ENCODE measurements at places on chromosomes 2 and 18.

- DNase-seq = peak; percentile 89
Observed at GRCh38 chr2:69012310-69013141, 453 bp upstream of the ANTXR1 start.

DNA sequence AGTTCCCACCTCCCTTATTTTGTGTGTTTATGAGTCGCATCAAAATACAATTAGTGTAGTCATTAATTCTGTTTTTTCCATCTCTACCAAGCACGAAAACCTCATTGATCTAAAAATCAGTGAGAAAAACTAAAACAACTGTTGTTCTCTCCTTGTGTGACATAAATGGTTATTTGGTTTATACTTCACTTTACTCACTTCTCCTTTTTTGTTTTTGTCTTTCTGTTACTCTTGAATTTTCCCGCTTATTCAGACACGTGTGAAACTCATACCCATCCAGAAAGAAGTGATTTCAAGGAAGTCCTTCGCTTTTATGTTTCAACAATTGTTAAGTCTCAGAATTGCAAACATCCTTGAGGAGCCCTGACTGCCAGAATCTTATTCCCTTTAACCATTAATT, 121.6 kb downstream of the EML6 start:
- DNase-seq = no peak

DNA sequence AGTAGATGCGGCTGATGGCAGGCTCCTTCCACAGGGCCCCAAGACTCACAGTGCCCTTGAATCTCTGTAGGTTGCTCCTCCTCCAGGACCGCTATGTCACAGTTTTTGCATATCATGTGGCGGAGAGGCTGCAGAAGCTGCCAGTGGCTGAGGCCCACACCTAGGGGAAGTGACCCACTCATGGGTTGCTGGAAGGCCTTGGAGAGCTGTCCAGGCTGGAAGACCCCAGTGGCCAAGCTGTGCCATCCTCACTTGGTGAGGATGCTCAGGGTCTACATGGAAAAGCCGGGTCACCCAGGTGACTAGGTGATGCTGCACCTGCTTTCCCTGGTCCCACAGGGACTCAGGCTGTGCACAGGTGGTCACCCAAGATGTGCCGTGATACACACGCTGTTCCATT, 90.6 kb downstream of the SEPTIN10 start:
- no peak for DNase-seq

DNA sequence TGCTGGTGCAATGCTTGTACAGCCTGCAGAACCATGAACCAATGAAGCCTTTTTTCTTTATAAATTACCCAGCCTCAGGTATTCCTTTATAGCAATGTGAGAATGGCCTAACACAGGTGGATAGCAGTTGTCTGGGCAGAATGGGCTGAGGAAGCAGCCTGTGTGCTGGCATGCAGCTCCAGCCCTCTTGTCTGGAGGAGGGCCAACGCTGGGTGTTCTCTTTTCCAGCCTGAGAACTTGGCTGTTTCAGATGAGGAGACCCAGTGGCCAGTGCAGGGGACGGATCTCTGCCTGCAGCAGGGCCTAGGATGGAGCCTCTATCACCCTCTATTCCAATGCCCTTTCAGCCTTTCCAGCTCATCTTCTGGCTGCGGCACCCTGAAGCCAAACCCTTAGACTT, 58.8 kb downstream of the CTIF start:
- no peak for DNase-seq

DNA sequence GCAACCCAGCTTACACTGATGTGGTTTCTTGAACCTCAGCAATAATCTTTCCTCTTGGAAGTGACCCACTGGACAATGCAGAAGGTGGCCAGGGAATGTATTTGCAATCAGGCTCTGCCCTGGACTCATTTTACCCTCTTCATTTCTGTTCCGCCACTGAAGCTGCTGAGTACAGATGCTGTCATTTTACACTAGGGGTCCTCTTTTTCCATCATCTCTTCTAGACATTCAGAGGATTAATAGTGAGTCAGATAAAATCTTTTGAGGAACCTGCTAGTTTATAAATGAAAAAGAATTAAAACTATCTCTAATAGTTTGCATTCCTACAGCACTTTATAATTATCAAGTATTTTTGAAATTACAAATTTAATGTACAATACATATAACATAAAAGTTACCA, 87.9 kb upstream of the PNPT1 start:
- DNase-seq = no peak

DNA sequence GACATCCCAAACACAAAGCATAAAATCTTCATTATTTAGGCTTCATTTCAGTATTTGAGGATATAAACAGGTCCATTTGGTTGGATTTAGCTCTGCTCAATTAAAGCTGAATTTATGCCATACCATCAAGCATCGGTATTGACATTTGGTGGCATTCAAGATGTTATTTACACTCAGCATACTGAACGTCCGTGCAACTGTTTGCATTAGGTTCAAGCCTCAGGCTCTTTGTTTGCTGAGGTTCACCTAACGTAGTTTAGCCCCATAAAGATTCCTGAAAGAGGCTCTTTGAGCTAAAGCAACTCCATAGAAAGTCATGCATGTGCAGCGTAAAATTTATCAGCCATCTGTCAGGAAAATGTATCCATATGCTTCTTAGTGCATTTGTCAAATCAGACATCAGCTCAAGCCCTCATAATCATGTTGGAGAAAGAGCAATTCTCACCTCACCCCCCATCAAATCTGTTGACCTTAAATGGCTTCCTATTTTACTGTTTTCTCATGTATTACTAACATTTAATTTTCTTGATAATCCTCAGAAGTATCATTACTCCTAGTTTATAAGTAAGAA, 366.9 kb downstream of the EPHA4 start:
- no peak for DNase-seq

DNA sequence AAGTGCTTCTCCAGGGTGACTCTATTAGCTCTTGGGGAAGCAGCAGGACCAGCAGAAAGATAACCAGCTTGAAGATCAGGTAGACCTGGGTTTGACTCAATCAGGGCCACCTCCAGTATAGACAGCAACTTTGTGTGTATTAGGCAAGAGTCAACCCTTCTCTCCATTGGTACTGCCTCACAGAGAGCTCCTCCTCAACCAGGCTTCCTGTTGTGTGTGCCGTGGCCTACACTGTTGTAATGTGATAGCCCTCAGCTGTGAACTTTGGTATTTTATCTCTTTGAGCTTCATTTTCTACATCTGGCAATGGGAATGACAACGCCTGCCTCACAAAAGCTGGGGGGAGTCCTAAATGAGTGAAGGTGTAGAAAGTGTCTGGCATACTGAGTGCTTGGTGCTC, 17.0 kb upstream of the MAP3K20 start:
- no peak for DNase-seq

- DNase-seq = no peak
Observed at GRCh38 chr18:50918153-50918552, 39.2 kb downstream of the ME2 start.

DNA sequence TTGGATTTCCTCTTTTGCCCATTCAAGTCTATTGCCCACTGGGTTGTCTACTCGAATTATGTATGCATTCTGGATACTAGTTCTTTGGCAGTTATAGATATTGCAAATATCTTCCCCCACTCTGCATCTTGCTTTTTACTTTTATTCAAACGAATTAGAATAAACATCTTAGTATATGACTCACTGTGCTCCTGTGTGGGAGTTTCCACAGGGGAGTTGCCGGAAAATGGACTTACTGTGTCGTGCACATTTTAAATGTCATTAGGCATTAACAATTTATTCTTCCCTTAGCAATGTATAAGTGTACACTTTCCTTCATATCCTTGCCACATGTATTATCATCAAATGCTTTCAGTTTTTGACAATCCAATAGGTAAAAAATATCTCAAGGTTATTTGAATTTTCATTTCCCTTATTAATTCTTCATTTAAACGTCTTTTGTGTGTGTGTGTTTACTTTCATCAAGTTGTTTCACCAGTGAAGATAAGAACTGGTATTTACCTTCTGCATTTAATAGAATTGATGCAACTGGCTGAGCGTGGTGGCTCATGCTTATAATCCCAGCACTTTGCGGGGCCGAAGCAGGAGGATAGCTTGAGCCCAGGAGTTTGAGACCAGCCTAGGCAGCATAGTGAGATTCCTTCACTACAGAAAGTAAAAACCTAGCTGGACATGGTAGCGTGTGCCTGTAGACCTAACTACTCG, 4.6 kb upstream of the UGT1A5 start:
- DNase-seq = no peak

DNA sequence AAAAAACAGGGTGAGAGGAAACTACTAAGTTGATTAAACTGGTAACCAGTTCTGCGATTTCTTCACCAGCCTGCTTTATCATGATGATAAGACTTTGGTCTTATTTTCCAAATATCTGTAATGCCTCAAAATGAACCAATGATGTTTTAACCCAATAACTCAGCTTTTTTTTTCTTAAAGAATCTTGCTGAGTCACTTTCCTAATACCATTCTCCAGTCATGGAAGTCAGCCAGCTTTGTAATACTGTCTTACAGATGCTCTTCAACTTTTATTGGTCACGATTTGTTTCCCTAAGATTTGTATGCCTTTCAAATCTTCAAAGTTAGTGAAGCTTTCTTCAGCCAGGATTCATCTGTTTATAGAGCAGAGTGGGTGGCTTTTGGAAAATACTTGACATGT, 47.7 kb upstream of the SMIM21 start:
- DNase-seq = peak; percentile 57

GRCh38 chr2:232637866-232638583, 4.6 kb downstream of the EFHD1 start:
- no peak for DNase-seq

DNA sequence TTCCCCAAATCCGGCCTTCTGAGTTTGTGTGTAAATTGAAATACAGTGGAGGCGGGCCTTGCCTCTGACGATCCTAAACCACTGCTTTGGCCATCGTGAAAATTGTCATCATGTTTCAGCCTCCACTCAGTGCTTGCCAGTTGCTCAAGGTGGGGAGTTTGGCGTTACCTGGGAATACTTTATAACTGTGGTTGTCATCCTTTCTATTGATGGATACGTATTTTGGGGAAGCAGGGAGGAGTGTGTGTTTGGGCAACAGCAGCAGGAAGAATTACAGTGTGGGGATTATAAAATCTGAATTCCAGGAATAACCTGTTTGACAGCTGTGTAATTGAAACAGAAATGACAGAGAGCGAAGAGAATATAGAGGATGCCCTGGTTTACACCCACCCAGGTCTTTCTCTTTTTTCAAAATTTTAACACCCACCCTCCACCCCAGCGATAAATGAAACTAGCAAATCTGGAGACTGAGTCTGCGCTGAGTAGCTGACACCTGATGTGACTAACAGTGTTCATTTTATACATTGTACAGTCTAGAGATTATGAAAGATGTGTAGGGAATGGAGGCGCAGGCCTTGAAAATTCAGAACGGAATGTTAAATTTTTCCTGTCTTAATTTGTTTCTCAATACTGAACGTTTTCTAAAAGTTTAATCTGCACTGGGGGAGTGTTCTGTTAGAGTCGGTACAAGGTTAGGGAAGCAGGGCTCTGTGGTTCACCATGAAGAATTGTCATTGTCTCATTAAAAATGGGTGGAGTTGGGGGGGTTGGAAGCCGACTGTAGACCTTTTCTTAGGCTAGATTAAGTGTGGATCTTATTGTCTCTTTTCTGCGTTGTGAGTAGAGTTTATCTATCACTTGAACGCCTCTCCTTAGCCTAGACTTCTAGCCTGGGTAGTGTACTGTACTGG, 1.6 kb downstream of the MAP4K4 start:
- DNase-seq = peak; percentile 24

DNA sequence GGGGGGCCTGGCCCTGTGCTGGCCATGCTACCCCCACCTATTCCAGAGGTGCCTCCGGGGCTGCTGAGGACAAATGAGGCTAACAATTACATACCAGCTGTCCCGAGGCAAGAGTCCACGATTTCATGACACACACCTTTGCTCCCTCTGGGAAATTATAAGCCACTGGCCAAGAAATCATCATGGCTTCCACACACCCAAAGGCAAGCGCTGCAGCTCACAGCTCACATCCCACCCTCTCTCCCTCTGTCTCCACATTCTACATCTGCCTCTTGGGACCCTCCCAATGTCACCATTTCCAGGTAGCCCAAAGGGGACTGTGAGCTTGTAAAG, 134.4 kb downstream of the HDAC4 start:
- DNase-seq = no peak

- no peak for DNase-seq
Observed at GRCh38 chr2:54419388-54419787, 36.7 kb upstream of the SPTBN1 start.

DNA sequence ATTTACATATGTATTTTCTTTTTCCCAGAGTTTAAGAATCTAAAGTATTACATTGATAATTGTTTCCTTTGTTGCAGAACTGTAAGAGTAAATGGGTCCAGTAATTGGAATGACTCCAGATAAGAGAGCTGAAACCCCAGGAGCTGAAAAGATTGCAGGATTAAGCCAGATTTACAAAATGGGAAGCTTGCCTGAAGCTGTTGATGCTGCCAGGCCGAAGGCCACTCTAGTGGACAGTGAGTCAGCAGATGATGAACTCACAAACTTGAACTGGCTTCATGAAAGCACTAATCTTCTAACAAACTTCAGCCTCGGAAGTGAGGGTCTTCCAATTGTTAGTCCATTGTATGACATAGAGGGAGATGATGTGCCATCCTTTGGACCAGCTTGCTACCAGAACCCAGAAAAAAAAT, 183.8 kb upstream of the STON1 start:
- DNase-seq = peak; percentile 76

DNA sequence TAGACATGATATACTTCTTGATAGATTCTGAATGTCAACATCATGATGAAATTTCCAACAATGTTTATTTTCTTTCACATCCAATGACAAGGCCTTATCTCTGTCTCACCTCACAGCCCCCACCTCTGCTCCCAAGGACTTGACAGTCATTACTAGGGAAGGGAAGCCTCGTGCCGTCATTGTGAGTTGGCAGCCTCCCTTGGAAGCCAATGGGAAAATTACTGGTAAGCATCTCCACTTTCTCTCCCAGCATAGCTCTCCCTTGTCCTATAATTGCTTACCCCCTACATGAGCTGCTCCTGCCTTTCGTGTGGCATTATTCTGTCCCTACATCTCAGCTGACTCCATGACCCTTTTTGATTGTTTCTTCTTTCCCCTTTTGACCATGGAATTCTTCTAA, 821.8 kb downstream of the MBD2 start:
- DNase-seq = no peak

DNA sequence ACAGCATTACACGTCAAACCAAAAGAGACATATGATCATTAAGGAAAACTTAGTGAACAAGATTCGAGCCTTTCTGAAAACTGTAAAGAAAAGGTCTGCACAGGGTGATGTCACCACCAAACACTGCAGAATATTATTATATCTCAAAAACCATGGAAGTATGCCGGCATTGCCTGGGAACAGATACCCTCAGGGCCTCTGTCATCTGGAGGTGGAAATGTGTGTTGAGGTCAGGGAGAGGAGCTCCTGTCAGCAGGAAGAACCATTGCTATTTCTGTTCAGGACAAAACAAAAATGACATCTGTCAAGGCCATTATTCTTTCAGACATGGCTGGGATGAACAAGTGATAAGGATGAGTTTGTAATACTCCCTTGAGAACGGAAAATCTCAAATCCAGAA, 365.9 kb upstream of the TRIB2 start:
- no peak for DNase-seq

GRCh38 chr2:185970148-185970852, 231.7 kb downstream of the FSIP2 start:
- DNase-seq = no peak
